ENCODE measurements at places on chromosomes 12 and 14.

DNA sequence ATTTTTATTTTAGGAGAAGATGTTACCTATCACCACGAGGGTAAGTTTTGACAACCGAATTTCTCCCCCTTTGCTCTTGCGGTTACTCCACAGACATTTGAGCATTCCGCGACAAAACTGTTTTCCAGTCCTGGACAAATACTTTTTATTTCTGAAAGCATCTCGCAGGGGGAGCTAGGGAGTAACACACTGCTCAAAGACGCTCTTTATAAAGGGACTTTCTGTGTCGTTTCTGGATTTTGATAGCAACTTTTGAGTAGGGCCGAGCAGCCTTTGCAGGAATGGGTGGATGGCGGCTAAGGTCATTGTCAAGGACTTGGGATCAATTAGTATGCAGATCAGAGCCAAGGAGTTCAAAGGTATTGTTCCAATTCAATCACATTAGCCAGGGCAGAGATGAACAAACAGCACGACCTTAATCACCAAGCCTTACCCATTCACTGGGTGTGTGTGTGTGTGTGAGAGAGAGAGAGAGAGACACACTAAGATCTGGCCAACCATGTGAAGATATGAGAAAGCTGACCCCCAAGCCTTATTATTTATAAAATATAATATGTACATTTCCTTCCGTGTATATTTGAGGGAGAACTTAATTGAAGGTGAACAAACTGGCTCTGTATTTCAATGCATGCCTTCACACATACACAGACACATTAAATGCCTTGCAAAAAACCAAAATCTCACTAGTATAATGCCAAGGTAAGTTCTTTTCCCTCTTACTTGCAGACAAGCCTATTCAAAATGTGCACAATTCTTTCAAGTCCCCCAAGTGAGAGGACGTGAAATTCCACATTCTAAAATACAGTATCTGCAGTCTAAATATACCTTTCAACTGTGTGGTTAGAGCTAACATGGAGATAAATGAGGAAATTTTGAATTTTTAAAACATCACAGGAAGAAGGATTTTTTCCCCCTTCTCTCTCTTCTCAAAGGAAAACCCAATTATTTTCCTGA, 613.8 kb downstream of the VRK1 start:
- DNase-seq = no peak

DNA sequence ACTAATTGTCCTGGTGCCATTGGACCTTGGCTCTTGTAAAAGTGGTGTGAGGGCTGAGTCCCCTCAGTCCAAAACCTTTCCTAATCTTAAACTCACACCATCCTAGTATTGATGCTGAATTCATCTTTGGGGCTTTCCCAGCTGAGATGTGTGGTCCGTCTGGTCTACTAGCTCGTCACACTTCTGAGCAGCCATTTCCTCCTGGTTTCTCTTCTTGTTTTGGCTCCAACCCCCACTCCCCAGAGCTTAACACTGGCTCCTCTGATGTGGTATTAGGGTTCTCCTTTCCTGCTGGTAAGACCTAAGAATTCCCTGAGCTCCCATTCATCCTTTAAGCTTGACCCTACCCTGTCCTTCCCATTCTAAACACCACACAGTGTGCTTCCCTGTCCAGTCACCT, 900.6 kb downstream of the VRK1 start:
- DNase-seq = no peak

DNA sequence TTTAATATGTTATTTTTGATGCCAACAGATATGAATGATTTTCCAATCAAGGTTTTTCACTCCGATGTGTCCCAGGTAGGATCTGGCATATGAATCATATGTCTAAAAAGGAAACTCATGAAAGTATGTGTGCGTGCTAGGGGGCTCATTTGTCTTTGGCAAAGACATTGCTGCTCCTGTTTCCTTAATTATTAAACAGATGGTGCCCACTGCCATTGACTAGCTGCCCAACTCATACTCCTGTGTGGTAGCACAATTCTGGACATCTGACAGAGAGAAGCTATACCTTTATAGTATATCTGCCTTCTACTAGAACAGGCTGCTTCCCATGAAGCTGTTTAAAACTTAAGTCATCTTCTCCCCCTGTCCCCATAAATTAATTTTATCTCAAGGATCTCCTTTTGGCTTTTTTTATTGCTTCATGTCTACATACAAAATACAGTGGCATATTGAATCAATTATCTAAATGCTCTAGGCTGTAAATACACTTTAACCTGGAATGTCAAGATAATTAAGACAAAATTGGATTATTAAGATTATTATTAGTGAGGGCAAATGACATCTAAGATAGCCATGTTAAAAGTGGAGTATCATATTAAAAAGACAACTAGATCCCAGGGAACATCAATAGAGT, 1.4 kb upstream of the PDE3A start:
- no peak for DNase-seq

DNA sequence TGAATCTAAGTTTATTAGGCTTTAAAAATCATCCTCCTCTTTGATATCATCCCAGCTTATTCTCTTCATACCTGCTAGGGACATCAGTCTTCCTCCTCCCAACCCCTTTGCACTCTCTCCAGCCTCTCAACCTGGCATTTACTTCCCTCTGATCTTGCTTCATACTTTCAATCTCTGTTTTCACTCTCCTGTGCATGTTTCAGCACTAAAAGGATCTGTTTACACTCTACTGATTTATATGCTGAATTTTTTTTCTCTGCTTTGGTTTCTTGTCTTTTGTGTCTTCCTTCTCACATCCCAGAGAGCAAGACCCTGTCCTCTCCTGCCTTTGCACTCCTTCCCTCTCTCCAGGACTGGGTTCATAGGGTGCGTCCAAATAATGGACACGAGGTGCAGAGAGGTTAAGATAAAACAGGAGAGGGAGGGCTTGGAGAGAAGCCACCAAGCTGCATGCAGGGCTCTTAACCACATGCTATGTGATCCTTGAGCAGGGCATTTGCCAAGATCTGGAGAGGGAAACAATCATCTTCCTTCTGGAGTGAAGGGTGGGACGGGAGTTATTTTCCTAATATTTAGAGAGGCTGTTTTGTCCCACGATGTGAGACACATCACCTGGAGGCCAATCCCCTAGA, 3.0 kb upstream of the CISTR start:
- DNase-seq = no peak

DNA sequence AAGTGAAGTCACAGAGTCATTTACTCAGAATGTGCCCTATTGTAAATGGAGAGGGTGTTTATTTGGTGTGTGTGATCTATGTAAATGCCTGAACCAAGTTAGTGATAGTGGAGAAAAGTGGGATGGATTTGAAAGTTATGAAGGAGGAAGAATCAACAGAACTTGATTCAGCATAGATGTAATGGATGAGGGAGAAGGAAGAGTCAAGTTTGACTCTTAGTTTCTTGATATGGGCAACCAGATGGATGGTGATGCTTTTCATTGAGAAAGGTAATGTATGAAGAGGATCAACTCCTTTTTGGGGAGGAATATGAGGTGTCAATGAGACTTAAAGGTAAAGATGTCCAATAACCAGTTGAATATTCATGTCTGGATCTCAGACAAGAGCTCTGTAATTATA, 6.7 kb upstream of the MON2 start:
- DNase-seq = no peak

DNA sequence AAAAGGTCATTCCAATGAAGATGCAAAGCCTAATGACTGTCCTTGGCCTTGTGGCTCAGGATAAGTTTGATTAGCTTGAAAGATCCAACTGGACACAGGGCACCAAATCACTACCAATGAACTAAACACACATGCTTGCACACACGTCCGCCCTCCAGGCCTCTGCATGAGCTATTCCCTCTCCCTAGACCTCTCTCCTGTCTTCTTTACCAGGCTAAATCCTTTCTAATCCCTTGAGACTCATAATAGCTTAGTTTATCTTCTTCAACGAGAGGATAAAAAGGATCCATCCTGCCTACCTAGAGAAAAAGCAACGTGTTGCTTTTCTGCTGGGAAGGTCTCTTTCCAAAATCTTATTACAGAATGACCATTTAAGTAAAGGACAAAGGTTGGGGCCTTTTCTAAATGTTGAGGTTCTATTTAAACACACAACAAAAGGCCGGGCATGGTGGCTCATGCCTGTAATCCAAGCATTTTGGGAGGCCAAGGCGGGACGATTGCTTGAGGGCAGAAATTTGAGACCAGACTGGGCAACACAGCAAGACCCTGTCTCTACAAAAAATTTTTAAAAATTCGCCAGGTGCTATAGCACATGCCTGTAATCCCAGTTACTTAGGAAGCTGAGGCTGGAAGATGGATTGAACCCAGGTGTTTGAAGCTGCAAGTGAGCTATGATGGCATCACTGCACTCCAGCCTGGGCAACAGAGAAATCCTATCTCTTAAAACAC, 22.4 kb downstream of the PXN start:
- DNase-seq = no peak

GRCh38 chr12:12892681-12893141, 1.3 kb downstream of the GPRC5A start:
- DNase-seq = no peak
